ENCODE measurements at places on chromosomes 2 and 18. TPM values are rescaled to one million over a fixed set of nuclear protein-coding genes. Genes with fewer than 3 reads are reported as not detected.
A peak's percentile ranks its signal among the peaks of the same experiment; 100 is the strongest.

- peak; percentile 73 for DNase-seq
These were observed 77.1 kb downstream of the SFXN5 start for GRCh38 chr2:72994282-72994990.

Gene RGPD3
- not detected for total RNA-seq

Gene TANC1
- 44.5 TPM for total RNA-seq

DNA sequence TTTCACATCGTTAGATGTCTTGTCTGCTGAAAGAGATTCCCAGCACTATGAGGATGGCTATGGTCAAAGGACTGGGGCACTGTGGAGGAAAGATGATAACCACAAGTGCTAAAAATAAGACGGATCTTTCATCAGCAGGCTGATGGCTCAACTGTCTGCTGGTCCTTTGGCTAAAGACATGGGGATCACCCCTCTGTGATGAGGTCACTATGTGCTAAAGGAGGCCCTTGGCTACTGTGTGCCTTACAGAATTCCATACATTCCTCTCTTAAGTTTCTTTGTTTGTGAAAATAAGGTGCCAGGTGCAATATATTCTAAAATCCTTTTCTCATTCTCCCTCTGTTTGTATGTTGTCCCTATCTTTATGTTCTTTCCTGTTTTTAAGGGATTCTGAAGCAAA lies 39.7 kb upstream of the LYPD6 start:
- no peak for DNase-seq

DNA sequence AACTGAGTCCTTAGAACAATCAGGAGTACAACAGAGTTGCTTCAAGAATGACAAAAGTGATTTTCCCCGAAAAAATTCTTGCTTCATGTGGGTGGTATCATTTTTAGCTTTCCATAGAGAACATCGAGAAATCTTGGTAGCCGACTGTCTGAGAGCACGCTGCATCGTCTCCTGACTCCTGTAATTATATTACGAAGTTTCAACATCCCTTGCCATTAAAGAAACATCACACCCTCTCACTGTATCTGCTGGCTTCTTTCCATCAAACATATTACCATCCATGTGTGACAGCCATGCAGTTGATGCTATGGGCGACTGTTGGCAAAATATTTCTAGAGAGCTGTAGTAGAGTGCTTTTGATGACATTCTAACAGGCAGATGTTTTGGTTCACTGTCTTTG lies 311.2 kb downstream of the CMPK2 start:
- DNase-seq: no peak

- DNase-seq: no peak
These were observed 43.5 kb downstream of the PSTPIP2 start for GRCh38 chr18:46028536-46028891.

Gene IL1A
- total RNA-seq: not detected

GRCh38 chr2:154449951-154450658 lies 248.4 kb upstream of the KCNJ3 start:
- DNase-seq: no peak

Gene E2F6
- total RNA-seq: 13.3 TPM

Gene GPAT2
- 6.0 TPM for total RNA-seq

DNA sequence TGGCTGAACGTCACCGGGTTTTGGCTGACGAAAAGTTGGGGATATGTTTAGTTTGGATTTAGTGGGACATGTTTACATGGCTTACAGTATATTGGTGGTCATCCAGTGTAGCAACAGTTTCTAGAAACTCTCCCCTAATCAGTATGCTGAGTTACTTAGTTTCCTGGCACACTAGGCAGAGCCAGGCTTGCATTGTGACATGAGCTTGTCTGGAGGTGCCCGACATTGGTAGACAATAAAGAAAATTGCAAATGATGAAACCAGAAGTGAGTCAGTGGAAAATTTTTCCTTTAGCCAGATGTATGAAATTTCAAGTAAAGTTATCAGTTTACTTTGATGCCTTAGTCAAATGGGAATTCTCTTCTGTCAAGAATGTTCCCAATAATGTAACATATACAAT lies 276.1 kb downstream of the RDH14 start:
- DNase-seq: no peak

Gene CNDP1
- total RNA-seq: 0.19 TPM

DNA sequence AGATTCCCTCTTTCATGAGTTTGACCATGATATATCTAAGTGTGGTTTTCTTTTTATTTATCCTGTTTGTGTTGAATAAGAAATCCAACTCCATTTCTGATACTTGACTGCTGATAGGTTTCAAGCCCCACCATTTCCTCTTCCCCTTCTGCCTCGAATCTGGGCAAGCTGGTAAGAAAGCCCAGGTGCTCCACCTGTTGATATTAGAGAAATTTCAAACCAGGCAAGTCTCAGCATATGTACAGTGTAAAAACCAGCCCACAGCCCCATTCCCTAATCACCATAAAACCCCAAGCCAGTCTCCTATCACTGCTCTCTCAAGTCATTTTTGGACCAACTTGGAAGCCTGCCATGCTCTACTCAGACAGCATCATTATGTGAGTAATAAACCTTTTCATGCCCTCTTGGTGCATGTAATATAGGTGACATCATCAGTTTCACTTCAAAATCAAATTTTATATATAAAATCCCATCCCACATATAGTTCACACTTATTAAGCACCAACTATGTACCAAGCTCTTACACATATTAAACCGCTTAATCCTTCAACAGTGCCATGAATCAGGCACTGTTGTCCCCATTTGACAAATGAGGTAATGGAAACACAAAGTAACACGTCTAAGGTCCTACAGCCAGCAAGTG lies 46.6 kb downstream of the SMAD2 start:
- no peak for DNase-seq

DNA sequence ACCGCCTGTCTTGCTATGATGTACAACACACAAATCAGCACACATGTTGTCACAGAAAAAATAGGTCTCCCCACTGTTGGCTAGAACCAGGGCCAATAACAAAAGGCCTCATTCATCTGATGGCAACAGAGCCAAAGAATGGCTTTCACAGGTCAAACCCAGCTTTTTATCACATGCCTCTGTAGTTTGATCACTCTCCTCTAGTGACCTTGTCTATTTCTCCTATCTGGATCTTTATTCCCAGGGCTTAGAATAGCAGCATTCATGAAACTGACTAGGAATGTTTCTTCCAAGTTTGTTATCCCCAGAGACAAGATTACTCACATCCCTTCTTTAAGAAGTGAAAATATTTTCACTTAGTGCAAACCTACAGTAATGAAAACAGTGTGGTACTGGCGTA lies 285.8 kb upstream of the GYPC start:
- no peak for DNase-seq

Gene PAX8
- 0.19 TPM for total RNA-seq

Gene FIGN
- 23.6 TPM for total RNA-seq

Gene CD226
- total RNA-seq: 1.6 TPM

Gene C2orf92
- 5.1 TPM for total RNA-seq

DNA sequence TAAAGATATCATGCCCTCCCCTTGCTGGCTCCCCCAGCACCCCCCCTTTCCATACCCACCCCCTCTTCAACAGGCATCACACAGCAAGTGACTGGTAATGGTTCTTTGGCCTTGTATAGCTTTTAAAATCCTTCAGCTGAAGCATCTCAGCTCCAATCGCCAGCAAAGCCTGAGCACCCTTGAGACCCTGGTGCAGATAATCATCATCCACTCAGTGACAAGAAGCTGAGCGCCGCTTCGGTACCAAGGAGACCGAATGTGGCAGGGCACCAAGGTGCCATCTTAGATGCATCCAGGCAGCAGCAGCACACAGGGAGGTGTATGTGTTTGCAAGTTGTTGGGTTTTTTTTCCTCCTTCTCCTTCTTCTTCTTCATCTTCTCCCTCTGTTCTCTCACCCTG lies 232.7 kb downstream of the BCL11A start:
- no peak for DNase-seq

DNA sequence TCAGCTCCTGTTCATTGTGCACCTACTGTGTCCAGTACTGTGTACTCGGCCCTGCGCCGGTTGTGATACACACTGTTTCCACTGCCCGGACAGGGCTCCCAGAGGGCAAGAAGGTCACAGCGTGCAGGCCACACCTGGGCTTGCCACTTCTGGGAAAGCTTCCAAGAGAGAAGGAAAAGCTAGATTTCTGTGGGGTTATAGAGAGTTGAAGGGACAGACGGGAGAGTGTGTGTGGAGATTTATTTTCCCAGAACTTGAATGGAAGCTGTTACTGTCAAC lies 3.8 kb upstream of the CNDP1 start:
- DNase-seq: no peak

DNA sequence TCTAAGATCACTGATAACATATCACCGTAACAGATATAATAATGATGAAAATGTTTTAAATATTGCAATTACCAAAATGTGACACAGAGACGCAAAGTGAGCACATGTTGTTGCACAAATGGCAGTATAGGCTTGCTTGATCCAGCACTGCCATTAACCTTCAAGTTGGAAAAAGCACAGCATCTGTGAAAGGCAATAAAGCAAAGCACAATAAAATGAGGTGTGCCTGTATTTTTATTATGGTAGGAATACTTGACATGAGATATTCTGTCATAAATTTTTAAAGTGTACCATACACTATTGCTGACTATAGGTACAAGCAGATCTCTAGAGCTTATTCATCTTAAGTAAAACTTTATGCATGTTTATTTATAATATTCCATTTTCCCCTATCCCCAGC lies 312.2 kb downstream of the PTH2R start:
- no peak for DNase-seq

DNA sequence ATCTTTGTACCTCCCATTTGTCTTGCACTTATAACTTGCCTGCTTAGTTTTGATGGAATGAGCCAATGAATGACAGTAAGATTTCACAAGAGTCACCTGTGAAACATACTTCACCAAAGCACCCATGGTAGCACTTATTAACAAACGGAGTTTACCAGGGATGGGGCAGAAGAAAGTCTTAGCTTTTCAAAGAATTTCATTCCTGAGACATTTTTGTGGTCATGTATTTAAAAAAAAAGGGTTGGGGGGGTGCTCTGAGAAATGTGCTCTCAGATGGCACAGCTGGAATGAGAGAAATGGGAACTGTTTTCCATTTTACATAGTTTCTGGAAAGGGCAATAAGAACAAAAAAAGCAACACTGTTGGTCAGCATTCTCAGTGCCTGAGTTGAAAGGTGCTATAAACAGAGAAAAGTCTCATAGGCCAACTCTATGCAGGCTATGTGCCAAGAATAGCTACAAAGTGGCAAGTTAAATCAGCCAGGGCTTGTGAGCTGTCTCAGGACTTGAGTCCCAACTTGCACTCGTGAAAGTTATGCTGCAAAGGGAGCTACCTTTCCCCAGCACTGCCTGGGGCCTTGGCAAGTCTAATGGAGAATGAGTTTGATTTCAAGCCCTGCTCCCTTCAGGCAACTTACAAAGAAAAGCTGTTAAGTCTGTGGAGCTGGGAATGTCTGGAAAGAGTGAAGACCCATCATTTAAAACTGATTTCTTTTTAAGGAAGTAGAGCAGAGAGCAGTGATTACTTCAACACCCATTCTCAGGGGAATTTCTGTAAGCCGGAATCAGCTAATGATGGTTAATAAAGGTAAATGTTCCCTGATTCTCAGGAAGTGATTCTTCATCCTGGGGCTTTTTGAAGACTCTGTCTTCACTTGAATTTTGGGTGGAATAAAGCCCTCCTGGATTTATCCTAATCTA lies 170.6 kb downstream of the SLC8A1 start:
- no peak for DNase-seq

DNA sequence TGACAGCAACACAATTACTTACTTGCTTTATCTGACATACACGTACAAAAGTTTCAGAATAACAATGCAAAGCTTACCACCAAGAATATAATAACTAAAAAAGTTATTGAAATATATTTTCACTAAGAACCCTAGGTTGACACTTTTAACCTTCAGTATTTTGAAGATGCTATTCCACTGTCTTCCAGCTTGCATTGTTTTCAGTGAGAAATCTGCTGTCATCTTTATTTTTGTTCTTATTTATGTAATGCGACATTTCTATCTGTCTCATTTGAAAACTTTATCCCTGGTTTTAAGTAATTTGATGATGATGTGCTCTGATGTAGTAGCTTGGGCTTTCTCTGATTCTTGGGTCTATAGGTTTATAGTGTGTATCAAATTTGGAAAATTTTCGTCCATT lies 165.0 kb upstream of the SMIM21 start:
- no peak for DNase-seq

Gene AQP12A
- total RNA-seq: not detected

Gene MAP3K19
- not detected for total RNA-seq

Gene LAMA1
- 4.0 TPM for total RNA-seq

DNA sequence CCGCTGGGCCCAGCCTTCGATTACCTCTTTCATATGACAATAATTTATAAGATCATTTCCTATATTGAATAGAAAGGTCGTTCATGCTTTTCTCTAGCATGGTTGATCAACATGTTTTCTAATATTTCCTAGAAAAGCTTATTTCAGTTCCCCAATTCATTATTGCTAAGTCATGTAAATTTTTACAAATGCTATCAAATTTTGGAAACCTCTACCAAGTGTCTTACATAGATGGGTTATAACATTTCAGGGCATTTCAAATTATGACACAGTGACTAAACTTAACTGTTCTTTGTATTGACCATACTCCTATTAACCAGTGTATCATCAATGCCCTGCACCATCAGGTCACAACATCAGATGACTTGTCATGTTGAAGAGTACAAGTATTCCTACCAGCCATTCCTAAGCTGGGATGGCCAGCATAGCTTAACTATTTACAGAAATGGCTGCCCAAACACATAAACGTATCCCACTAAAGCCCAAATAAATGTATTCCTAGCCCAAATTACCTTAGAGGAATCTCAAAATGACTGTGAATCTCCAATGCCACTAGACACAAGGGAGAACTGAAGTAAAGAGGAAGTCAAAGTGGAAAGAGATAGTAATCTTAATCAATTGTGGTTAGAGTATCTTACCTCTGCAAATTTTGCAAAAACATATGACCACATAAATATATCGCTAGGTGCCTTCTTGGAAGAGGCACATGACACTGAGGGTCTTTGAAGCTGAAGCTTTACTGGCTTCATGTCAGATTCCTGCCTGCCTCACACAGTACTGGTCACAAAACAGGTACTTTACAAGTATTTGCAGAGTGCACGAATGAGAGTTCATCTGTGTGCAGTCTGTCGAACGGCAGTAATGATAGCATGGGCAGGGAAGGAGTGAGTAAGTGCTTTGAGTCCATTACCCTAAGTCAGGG lies 87.3 kb upstream of the TLK1 start:
- no peak for DNase-seq

- peak; percentile 89 for DNase-seq
These were observed 10.4 kb upstream of the KCNE4 start for GRCh38 chr2:223041527-223042109.

- no peak for DNase-seq
These were observed 35.4 kb upstream of the MYO3B start for GRCh38 chr2:170142502-170142901.

- DNase-seq: no peak
These were observed 94.7 kb upstream of the CWC22 start for GRCh38 chr2:180101846-180102245.

Gene LRRTM4
- 0.81 TPM for total RNA-seq

Gene CCL20
- not detected for total RNA-seq

GRCh38 chr2:117980783-117981676 lies 32.8 kb downstream of the CCDC93 start:
- no peak for DNase-seq

GRCh38 chr2:240499309-240500301 lies 58.2 kb downstream of the ANKMY1 start:
- DNase-seq: peak; percentile 79
